ENCODE measurements at places on chromosomes 12 and 14.

- no peak for DNase-seq
Measured at GRCh38 chr12:120700886-120701285, 9.4 kb upstream of the UNC119B start.

DNA sequence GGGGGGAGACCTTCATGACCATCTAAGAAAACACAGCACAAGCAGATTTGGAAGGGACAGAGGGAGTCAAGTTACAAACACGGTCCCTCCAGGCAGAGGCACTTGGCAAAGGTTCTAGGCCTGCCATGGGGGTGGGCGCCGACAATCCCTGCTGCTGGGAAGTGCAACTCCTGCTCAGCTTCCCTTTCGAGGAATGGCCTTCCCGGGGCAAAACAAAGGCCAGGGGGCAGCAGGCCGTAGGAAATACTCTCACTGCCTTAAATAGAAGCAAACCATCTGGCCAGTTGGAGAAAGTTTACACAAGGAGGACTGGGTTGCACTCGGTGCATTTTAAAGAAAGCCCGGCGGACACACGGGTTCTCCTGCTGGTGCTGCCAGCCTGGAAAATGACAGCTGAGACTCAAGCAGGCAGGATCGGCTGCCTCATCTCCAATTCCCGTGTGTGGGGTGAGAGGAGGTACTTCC is 65.8 kb downstream of the ITPK1 start:
- no peak for DNase-seq

- no peak for DNase-seq
Measured at GRCh38 chr12:43988838-43989560, 153.1 kb downstream of the TMEM117 start.

- DNase-seq = no peak
Measured at GRCh38 chr12:41121374-41121773, 66.7 kb upstream of the PDZRN4 start.

- DNase-seq = no peak
Measured at GRCh38 chr12:75969768-75970167, 61.8 kb downstream of the PHLDA1 start.

DNA sequence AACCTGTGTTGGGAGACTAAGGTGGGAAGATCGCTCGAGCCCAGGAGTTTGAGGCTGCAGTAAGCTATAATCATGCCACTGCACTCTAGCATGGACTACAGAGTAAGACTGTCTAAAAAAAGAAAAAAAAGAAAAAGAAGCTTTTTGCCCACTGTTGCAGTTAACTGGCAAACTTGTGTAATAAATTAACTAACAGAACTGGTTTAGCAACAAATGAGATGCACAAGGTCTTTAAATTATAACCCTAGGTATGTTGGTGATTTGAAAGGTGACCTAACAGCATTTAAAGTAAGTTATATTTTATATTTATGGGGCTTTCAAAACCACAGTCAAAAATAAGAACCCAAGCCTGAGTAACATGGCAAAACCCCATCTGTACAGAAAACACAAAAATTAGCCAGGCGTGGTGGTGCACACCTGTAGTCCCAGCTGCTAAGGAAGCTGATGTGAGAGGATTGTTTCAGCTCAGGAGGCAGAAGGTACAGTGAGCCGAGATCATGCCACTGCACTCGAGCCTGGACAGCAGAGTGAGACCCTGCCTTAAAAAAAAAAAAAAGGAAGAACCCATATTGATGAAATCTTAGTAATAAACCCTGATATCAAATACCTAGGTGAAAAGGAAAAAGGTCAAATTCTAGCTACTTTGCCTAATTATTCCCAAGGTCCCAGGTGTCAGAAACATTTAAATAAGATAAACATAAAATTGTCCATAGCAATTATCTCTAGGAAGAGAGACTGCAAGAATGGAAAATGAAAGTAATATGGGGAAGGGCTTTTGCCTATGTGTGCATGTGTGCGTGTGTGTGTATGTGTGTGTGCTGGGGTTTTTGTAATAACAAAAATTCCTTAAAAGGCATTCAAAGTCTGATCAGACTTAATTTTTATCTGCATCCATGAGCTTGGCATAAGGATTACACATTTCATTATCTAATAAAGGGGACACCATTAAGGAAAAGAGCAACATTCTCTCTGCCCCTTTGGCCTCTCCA is 15.4 kb downstream of the SYNE2 start:
- no peak for DNase-seq

GRCh38 chr12:105091476-105092206 is 7.4 kb upstream of the ALDH1L2 start:
- DNase-seq = no peak

- DNase-seq = no peak
Measured at GRCh38 chr12:77537663-77538062, 293.0 kb upstream of the NAV3 start.

DNA sequence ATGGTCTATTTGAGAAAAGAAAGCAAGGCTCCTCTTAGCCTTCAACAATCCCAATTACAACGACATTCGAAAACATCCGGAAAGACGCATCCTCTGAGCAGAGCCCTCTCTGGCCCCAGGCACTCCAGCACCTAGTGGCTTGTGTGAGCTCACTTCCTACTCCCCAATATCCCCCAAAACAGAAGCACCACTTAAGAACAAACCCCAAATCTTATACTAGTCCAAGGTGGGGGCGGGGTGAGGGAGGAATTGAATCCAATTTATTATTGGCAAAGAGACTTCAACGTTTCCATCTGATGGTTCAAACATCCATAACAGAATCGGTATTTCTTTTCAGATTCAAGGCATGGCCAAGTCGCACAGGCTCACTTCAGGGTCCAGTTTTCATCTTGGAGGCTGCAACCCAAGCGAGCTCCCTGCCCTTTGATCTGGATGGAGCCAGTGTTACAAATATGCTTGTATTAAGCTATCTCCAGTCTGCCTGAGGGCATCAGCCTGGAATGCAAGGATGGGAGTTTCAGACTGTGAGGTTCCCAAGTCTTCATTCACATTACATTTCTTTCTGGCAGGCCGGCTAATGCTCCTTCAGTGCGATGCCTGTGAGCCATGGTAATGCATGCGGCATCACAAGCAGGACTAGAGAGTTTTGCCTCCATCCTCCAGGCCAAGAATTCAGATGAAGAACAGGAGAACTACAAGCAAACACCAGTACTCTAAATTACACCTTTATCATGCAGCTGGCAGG is 132.5 kb upstream of the FOXN3 start:
- no peak for DNase-seq

DNA sequence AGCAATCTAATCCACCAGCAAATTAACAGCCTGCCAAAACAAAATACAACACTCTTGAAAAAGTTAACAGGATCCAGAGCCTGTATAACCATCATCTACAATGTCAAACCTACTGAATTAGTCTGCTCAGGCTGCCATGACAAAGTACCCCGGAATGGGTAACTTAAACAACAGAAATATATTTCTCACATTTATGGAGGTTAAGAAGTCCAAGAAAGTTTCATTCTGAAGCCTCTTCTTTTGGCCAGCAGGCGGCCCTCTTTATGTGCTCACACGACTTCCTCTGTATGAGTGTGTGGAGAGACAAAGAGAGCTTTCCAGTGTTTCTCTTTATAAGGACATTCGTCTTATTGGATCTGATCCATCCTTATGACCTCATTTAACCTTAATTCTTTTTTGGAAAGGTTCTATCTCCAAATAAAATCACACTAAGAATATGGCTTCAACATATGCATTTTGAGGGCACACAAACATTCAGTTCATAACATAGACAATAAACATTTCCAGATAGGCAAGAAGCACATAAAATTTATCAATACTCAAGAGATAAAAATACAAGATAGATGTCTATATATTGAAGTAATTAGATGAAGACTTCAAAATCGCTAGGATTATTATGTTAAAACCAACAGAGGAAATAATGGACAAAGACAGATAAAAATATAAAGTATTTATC is 5.9 kb upstream of the RERG start:
- DNase-seq = peak; percentile 29

DNA sequence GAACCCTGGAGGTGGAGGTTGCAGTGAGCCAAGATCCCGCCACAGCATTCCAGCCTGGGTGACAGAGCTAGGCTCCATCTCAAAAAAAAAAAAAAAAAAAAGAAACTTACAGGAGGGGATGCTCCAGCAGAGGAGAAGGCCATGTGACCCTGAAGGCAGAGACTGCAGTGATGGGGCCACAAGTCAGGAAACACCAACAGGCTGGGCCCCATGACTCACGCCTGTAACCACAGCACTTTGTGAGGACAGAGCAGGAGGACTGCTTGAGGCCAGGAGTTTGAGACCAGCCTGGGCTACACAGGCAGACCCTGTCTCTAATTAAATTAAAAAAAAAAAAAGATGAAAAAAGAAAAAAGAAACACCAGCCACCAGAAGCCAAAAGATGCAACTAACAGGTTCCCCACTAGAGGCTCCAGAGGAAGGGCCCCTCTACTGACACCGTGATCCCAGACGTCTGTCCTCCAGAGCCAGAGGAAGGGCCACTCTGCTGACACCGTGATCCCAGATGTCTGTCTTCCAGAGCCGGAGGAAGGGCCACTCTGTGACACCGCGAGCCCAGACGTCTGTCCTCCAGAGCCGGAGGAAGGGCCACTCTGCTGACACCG is 9.1 kb upstream of the GLT1D1 start:
- DNase-seq = no peak

DNA sequence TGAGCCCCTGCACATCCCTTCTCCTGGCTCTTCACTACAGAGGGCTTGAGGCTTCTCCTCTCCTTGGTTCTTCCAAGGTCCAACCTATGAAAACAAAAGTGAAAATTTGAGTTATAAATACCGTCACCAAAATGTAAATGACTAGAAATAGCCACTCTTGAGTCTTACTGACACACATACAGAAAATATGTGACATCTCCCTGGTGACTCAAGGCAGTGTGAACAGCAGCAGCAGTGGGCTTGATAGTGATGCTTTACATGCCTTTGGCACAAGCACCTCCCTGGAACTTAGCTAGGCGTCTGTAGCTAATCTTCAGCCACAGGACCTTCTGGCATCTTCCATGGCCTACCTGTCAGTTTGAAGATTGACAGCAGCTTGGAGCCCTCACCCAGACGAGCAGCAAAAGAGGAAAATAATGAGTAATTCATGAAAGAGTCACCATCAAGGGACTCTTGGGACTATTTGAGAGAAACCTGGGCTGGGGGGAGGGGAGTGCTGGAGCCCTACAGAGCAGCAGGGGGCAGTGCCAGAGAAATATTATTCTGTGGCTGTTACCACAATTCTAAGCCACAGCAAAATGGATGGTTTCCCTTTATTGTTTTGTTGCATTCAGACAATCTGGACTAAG is 158.0 kb downstream of the KCNK10 start:
- peak; percentile 18 for DNase-seq

GRCh38 chr12:6778217-6778573 is 5.9 kb downstream of the LAG3 start:
- DNase-seq = no peak

DNA sequence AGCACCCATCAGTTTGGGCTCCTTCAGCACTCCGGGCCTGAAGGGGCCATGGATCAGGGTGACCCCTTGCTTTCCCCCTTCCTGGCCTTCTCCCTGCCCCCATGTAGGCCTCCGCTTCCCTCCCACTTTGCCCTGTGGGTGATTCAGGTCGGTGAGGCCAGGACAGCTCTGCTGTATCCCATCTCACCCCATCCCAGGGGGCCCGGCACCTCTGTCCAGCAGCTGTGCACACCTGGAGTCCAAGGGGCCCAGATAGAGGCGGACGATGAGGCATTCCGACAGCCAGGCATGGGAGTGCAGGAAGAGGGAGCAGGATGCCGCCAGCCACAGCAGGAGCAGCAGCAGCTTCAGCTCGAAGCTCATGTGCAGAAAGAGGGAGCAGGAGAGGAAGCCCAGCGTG is 11.4 kb downstream of the LTB4R start:
- DNase-seq = no peak

GRCh38 chr14:38743966-38744584 is 359.0 kb downstream of the SEC23A start:
- no peak for DNase-seq

DNA sequence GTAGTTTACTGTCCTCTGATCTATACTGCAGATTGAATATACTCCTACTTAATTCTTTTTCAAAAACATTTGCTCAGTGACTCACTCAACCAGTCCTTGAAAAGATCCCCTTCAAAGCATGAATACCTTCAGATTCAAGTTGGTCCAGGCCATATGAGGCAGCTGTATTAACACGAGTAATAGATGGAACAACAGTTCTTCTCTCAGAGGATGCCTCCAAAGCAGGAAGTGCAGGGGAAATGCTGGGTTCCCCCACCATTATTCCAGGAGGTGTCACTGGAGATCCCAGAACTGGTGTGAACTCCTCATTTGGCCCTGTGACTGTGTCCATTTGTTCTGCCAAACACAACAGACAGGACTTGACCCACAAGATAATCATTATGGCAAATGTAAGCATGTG is 20.6 kb downstream of the ARMH4 start:
- peak; percentile 8 for DNase-seq
